Placental pericyte (primary cell): ENCODE measurements at places on chromosomes 7 and 10. TPM values are rescaled to one million over a fixed set of nuclear protein-coding genes. Genes with fewer than 3 reads are reported as not detected.

Gene MEIG1
- total RNA-seq = not detected in 2 replicates

Gene ZCWPW1
- total RNA-seq = 0.43 and 0.88 TPM in 2 replicates

Gene SLC29A4
- total RNA-seq = 1.0 and 1.8 TPM in 2 replicates

Gene IFIT1B
- not detected in 2 replicates for total RNA-seq

Gene TSPAN33
- 0.14 and 0.66 TPM in 2 replicates for total RNA-seq

Gene ELN
- 0.86 TPM in 1 of 2 replicates, not detected in the other for total RNA-seq

Gene SLC16A12
- 0.14 and 0.22 TPM in 2 replicates for total RNA-seq

Gene GPR26
- not detected in 2 replicates for total RNA-seq

Gene MTURN
- total RNA-seq = 5.2 and 7.4 TPM in 2 replicates

Gene VSTM2A
- total RNA-seq = not detected in 2 replicates

Gene ALOX5
- under 0.01 TPM in 1 of 2 replicates, not detected in the other for total RNA-seq

Gene CALML5
- not detected in 2 replicates for total RNA-seq

Gene ST8SIA6
- 0.14 TPM in 1 of 2 replicates, not detected in the other for total RNA-seq

Gene CYP3A7
- total RNA-seq = 0.44 TPM in 1 of 2 replicates, not detected in the other

Gene AKR1C8
- total RNA-seq = not detected in 2 replicates
